ENCODE measurements at places on chromosomes 7 and 10.

GRCh38 chr7:148153616-148154284 lies 436.8 kb upstream of the C7orf33 start:
- DNase-seq = no peak

GRCh38 chr7:141698247-141699015 lies 3.5 kb downstream of the DENND11 start:
- no peak for DNase-seq

DNA sequence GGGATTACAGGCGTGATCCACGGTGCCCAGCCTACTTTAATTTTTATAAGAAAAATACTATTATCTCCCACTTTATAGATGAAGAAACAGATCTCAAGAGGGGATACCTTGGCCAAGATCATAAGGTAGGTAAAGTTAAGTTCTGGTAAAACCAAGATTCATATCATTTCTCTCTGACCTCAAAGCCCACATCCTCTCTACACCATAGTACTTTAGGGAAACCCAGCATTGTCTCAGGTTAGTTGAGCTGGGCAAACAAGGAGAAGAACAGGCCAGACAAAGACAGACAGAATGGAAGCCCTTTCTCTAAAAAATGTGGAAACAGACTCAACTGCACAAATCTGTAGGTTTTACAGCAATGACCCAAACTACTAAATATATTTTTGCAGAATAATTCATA lies 197.7 kb upstream of the FRMD4A start:
- DNase-seq = peak; percentile 54

- DNase-seq = no peak
Observed at GRCh38 chr7:36232971-36233550, 80.0 kb downstream of the EEPD1 start.

DNA sequence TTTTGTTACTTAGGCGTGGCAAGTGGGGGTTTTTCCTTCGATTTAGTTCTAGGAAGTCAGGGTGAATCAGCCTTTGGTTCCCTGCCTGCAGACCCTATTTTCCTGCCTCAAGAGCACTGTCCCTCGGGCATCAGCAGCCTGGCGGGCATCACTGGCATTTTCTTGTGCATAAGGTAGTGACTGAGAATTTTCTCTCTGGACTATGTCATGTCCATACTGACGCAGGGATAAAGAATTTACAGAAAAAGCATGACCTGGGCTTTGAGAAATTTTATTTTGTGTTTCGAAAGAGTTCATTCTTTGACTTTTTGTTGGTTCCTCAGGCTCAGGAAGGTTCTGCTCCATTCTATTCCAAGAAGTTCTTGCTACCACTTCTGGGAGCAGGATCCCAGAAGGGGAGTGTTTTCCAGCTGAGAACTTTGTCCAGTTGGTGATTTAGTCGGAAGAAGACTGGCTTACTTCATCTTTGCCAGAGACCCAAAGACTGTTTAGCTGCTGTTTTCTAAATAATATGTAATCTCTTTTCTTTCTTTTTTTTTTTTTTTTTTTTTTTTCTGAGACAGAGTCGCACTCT lies 213.9 kb upstream of the SH2B2 start:
- no peak for DNase-seq

Data from CD4-positive, alpha-beta T cell treated with Interleukin-12 subunit alpha and Interleukin-12 subunit beta, for 1 hour (primary cell).